OCI-LY7 (cell line): ENCODE measurements at places on chromosomes 2 and 18. TPM values are rescaled to one million over a fixed set of nuclear protein-coding genes. Genes with fewer than 3 reads are reported as not detected.
A peak's percentile ranks its signal among the peaks of the same experiment; 100 is the strongest.

- no peak for DNase-seq
Observed at GRCh38 chr18:55179835-55180234, 220.6 kb upstream of the CCDC68 start.

DNA sequence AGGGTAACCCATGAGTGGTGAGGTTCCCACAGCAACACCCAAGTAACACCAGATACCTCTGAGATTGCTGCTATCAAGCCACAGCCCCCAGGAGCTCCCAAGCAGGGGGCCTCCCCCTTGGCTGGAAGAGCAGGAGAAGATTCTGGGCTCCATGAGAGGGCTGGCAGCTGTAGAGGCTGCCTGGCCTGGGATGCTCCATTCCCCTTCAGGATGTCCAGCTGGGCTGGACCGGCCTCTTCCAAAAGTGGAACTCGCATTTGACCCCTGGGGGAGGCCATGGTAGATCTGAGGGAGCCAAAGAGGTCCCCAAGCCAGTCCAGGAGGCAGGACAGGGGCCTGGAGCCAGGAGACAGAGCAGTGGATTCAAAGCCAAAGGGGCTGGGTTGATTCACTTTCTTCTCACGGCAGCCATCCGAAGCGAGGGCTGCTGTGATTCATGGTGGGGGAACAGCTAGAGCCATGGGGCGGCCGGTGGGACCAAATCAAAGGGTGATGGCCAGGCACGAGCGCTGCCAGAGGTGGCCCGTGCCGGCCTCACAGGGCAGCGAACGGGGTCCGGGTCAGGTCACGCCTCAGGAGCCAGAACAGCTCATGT lies 95.3 kb upstream of the ID2 start:
- DNase-seq: no peak

The MOB4 gene
- 34.6 and 36.6 TPM in 2 replicates for total RNA-seq

The RSAD2 gene
- total RNA-seq: not detected in 2 replicates

The SERPINB4 gene
- not detected in 2 replicates for total RNA-seq

- peak; percentile 23 for DNase-seq
Observed at GRCh38 chr2:206084439-206084869, 1.5 kb downstream of the INO80D start.

The NAT8 gene
- not detected in 2 replicates for total RNA-seq

The PAIP2B gene
- total RNA-seq: 6.9 and 8.2 TPM in 2 replicates

DNA sequence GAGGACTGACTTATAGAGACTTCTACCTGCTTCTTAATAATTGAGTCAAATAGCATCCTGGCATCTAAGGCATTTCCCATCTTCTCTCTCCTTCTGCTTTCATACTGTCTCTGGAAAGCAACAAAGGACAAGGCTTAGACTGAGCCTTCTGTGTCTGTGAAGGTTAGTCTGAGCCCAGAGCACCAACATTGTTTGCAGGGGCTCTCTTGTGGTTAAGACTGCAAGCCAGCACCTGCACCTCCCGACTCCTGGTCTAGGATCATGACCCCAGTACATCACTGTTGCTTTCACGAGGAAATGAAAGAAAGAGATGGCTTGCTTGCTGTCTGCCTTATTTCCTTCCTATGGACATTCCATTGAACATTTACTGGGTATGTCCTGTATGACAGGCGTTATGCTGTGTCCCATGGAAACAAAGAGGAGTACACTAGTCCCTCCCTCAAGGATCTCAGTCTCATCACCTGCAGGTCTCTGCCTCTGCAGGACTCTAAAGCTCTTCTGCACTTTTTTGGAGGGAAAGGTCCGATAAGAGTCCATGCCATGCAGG lies 315.8 kb upstream of the EPAS1 start:
- DNase-seq: no peak

DNA sequence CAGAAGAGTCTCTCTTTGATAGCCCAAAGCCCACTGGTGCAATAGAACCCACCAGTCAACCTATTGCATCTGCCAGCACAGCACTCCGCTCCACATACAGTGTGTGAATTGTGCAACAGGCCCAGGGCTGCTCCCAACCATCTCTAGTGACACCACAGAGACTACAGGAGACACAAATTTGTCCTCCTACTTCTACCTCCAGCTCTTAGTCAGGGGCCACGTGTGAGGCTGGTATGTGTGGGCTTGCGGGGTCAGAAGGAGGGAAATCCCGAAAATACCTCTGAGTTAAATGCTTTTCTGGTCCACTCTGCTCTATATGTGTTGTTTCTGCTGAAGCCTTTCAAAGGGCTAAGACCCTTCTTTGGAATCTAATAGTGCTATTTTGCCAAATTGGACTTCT lies 18.0 kb downstream of the DGUOK start:
- DNase-seq: no peak

The NRP2 gene
- total RNA-seq: 2.1 and 2.6 TPM in 2 replicates

The PRKRA gene
- 74.1 and 76.4 TPM in 2 replicates for total RNA-seq

The CIDEA gene
- not detected in 2 replicates for total RNA-seq

DNA sequence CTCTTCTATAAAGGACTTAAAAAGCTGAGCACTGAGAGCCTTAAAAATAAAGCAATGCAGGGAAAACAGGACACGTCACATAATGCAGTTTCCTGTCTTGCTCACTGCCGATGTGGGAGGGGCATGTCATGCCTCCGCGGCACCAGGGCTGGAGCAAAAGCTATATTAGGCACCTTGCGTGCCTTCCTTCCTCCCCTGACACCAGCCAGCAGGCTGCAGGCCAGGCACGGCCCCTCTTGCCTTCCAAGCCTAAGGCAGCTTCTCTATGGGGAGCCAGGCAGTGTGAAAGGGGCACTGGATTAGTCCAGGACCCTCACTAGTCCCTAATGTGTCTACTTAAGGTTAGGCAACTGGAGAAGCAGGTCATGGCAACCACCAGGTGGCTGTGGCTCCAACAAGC lies 26.3 kb downstream of the MRPL35 start:
- DNase-seq: peak; percentile 64

The CCDC148 gene
- 0.99 and 2.0 TPM in 2 replicates for total RNA-seq

The USP34 gene
- 340 and 344 TPM in 2 replicates for total RNA-seq

DNA sequence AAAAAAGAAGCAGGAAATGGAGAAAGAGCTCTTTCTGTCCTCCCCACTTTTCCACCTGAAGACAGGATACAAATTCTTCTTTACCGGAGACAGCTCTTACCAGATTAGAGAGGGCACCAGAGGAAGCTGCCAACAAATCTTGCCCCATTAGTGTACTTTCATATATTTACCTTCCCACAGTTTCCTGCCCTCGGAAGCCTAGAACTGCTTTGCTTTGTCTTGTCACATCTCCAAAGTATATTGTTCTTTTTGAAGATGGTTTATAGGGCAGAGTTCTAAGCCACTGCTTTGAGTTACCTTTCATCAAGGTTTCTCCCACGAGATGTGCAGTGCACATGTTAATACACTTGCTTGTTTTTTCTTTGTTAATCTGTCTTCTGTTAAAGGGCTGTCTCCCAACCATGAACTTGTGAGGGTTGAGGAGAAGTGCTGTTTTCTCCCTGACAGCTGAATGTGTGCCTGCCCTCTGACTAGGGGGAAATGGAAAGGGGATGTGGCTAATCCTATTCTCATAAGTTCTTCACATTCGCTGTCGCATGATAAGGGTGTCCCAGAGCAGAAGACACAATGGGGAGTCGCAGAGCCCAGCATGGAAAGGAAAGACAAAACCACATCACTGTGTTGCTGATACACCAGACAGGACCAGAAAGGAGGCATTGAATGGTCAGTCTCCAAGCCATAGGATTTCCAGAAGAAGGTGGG lies 24.2 kb downstream of the CENPA start:
- DNase-seq: no peak

DNA sequence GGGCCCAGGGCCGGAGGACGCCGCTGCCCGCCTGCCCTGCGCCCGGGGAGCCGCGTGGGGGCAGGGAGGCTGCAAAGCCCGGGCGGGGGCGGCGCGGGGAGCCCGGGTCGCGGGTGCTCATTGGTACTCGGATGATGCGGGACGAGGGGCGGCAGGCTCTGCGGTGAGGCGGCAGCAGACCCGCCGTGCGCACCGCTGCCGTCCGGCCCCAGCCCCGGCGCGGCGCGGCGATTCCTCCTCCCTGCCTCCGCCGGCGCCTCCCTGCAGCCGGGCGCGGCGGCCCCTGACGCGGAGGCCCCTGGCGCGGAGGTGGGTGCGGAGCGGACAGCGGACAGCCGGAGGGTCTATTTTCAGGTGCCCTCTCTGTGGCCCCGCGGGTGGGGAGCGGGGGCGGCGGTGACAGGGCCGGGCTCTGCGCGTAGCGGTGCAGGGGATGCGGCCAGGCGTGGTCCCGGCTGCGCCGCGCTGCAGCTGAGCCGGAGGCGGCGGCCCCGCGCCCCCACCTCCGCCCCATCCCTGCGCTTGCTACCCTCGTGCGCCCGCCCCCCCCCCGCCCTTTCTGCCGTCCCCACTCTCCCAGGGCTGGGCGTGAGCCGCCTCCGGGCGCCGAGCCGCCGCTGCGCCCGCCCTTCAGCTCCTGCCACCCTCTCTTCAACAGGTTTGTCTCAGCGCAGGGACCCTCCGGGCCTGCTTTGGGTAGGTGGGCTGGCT lies 640 bp downstream of the SPTBN1 start:
- peak; percentile 47 for DNase-seq

The TSGA10 gene
- 10.8 and 14.1 TPM in 2 replicates for total RNA-seq

The TM4SF20 gene
- total RNA-seq: not detected in 2 replicates
